NCI-H524 (cell line): ENCODE measurements at places on chromosomes 12 and 14.

- peak; percentile 17 for DNase-seq
Measured at GRCh38 chr14:77804592-77804991, 4.7 kb downstream of the ADCK1 start.

DNA sequence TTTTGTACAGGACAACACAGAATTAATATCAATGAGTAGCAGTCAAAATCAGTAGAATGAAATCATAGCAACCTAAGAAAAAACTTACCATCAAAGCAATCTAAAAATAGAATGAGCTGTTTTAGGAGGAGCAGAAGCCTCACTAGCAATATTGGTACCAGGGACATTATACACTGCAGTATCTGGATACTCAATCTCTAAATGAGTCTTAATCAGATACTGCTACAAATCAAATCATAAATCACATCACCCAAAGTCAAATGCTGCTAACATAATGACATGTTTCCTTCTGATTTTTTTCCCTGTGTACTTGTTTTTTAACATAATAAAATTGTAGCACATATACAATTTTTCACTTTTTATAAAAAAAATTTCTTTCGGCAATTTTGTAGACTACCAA, 8.0 kb downstream of the RPS29 start:
- DNase-seq, result no peak

DNA sequence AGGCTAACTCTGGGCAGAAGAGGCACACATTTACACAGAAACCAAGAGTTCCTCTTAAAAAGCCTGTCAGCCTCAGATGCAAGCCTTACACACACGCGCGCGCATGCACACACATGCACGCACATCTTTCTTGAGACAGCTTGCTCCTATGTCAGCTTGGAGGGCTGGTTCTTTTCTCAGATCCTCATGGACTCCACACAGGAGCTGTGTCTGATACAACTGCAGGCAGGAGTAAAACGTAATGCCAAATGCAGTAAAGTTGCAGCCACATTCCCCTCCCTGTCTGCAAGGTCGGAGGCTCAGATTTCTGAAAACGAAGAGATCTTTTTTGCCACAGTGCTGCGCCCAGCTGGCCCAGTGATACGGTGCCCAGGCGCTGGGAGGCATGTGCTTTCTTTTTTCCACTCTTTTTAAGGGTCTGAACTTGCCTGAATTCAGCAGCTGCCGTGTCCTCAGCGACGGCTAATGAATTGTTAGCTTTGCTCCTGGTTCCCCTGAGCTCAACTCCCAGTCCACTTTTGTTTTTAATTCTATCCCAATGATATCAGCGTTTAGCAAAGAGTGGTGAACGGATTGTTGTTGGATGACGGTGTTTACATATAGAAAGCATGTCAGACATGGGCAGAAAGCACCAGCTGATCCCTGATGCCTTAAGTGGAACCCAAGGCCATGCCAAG, 72.9 kb upstream of the FOXN3 start:
- peak; percentile 76 for DNase-seq

DNA sequence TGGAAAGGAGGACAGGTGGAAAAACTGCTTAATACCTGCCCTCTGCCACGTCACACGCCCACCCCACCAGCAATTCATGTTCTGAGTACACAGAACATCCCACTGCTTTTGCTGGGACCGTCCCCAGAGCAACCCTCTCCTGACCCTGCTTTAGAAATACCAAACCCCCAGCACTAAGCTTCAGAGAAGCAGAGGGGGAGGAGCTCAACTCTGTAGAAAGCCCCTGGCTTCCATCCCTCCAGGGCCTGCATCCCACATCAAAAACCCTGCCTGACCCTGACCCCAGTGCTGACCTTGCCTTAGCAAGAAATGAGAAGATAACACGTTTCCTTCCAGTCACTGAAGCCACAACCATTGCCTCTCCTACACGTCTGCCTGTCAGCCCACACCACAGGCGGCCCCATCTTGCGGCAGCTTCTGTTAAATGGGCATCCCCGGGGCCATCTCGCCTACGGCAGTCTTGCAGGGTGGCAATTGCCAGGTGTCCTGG, 19.7 kb downstream of the VDR start:
- no peak for DNase-seq

DNA sequence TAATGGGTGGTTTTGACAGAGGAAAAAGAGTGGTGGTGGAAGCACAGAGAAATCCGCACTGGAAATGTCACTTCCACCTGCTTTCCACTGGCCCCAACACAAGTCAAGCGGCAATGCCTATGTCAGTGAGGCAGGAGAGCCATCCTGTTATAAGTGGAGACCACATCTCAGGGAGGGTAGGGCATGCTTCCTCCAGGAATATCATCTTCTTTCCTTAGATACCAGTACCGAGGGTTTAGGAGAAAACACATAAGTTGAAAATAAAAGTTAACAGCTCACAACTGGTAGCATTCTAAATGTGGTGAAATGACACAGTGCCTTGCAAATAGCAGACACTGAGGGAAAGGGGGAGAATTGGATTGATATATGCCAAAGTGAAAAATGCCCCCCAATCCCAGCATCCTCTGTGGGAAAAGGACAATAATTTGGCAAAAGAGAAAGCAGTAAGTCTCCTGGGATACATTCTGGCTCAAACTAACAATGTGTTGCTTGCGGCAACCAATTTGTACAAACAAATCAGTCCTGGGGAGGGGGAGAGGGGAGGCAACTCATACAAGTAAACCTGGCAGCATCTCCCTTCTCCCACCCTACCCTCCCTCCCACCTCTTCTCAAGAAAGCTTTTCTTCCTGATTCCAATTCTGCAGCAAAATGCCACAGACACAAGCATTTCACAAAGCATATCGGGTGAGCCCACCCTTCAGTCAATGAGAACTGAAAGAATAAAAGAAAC, 57.1 kb downstream of the STON2 start:
- no peak for DNase-seq

DNA sequence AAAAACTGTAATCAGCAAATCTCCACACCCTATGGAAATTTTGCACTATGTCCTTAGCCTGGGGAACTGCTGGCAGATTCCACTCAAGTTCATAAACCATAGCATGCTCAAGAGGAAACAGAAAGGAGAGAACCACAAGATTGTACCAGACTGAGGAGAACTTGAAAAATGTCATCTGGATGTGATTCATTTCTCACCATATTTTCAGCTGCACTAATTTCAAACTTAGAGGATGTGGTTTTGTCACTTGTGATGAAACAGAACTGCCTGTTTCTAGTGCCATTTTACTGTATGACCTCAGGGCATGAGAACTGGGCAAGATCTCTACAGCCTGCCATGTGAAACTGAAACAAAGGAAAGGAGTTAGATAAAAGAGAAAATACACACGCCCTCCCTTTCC, 1493.1 kb upstream of the FLRT2 start:
- no peak for DNase-seq
